Progenitor cell of endocrine pancreas (in vitro differentiated cells): ENCODE measurements at places on chromosomes 4 and X. TPM values are rescaled to one million over a fixed set of nuclear protein-coding genes. Genes with fewer than 3 reads are reported as not detected.

DNA sequence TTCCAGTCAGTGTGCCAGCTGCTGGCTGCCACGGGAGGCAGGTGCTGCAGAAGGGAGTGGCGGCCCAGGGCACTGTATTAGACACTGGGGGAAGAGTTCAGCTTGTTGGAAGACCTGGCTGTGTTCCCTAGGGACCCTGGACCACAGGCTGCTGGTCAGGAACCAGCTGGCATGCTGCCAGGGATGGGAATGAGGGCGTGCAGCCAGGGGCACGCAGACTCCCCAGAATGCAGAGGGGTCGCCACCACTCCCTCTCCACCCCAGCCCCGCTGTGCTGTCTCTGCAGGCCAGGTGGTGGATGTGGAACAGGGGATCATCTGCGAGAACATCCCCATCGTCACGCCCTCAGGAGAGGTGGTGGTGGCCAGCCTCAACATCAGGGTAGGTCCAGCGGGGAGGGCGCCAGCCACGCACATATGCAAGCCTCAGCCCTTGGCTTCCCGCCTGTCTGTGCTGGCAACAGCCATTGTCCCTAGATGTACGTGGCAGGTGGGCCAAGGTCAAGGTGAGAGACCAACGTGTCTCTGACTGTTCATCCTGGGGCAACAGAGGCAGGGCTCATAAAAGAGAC is 12.3 kb downstream of the ABCD1 start:
- DNase-seq = no peak

GRCh38 chr4:76420188-76420761 is 666 bp downstream of the CCDC158 start:
- no peak for DNase-seq

- no peak for DNase-seq
These were observed 7.3 kb upstream of the MAGEE1 start for GRCh38 chrX:76420237-76420636.

DNA sequence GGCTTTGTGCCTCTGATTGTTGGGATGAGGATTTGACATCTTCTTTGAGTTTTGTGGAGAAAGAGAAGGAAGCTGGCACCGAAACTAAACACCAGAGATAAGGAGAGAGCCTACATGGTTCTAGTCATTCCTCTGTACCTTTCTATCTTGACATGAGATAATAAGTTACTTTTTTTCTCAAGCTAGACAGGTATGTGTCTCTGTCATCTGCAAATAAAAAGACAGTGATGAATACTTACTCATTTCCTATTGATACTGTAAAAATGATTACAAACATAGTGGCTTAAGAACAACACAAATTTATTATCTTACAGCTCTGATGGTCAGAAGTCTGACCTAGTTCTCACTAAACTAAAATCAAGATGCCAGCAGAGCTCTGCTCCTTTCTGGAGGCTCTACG is 1391.2 kb downstream of the STIM2 start:
- DNase-seq = no peak

GRCh38 chr4:148842843-148843242 is 400.6 kb upstream of the NR3C2 start:
- no peak for DNase-seq

GRCh38 chr4:52824603-52825459 is 37.3 kb upstream of the RASL11B start:
- DNase-seq = no peak

DNA sequence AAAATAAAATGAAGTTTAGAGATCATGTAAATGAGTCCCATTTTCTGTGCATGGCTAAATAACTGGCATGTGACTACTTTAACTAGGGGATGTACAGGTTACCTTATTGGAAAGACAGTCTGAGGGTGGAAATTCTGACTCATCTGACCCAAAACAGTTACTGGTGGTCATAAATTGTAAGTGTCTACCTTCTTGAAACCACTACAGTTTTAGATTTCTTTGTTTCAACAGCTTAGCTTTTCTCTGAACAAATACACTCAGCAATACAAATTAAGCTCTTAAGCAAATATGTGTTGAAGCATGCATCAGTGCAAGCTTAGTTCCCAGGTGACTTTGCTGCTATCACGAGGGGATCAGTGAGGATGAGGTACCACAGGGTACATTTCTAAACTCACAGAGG is 60.7 kb upstream of the PGM2 start:
- DNase-seq = no peak

GRCh38 chrX:17465802-17466201 is 90.8 kb downstream of the NHS start:
- no peak for DNase-seq

DNA sequence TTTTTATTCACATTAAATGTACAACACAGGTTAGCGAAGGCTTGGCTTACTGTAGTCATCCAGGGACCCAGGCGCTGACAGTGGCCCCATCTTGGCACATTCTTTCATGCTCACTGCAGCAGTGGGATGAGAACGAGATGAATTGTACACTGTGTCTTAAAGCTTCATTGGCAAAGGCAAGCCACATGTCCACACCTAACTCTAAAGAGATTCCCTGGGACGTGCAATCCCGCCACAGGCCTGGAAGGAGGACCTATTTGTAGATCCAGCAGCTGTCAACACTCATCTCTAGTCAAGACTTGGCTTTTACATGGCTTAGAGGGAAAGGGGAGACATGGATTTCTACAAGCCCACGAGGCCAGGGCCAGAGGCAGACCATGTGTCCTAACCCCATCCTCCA is 16.1 kb upstream of the CXCR3 start:
- DNase-seq = no peak

- DNase-seq = no peak
These were observed 324.1 kb upstream of the PPARGC1A start for GRCh38 chr4:24213961-24214360.

GRCh38 chrX:74423289-74423998 is 2.2 kb downstream of the SLC16A2 start:
- DNase-seq = no peak

TRIML1 gene
- not detected in 2 replicates for total RNA-seq

SSX3 gene
- not detected in 2 replicates for total RNA-seq

SMPX gene
- not detected in 2 replicates for total RNA-seq

RAB39B gene
- 4.6 and 4.8 TPM in 2 replicates for total RNA-seq

MAGEA11 gene
- total RNA-seq = 0.22 TPM in 1 of 2 replicates, not detected in the other

NLGN3 gene
- 5.9 and 7.8 TPM in 2 replicates for total RNA-seq

SOWAHD gene
- 0.69 and 0.91 TPM in 2 replicates for total RNA-seq

ASB12 gene
- 0.22 and 0.47 TPM in 2 replicates for total RNA-seq

INTS6L gene
- total RNA-seq = 14.6 and 14.8 TPM in 2 replicates

UNC5C gene
- total RNA-seq = 40.7 and 43.8 TPM in 2 replicates
